Calu3 (cell line): ENCODE measurements at places on chromosomes 12 and 14. TPM values are rescaled to one million over a fixed set of nuclear protein-coding genes. Genes with fewer than 3 reads are reported as not detected.
A peak's percentile ranks its signal among the peaks of the same experiment; 100 is the strongest.

GRCh38 chr12:93275589-93275988 is 102.1 kb upstream of the NUDT4 start:
- no peak for DNase-seq

DNA sequence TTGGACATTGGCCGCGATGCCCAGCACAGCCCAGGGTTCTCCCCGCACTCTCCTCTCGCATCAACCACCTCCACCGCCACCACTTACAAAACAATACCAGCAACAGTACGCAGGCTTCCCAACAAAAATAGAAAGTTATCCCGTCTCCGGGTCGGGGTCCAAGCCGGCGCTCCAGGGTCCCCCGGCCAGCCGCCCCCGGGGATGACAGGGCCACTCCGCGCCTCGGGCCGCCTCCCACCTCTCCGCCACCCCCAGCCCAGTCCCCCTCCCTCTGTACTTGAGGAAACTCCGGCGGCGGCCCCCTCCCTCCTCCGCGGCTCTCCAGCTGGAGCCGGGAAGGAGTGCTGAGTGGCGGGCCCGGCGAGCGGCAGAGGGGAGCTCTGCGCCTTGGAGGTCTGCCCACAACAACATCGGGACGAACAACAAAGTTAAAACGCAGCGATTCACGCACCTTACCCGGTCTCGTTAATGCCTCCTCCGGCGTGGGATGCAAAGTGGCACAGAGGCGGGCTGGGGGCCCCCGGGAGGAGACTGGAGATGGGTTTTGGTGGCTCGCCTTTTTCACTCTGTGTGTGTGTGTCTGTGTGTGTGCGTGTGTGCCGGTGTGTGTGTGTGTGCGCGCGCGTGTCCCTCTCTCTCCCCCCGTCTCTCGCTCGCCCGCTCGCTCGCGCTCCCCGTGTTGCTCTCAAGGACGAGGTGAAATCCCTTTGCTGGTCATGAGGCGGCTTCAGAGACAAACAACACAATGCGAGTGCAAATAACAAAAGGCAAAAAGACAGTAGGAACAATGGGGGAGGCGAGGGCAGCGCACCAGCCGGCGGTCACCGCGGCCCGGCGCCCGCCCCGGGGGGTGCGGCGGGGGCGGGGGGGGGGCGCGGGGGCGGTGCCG is 386.8 kb downstream of the BCAT1 start:
- DNase-seq = peak; percentile 23

Gene GUCY2C
- not detected in 2 replicates for total RNA-seq

Gene CCDC177
- total RNA-seq = not detected in 2 replicates
